ENCODE measurements at places on chromosomes 2 and 18. TPM values are rescaled to one million over a fixed set of nuclear protein-coding genes. Genes with fewer than 3 reads are reported as not detected.

The CYS1 gene
- 0.70 TPM for total RNA-seq

DNA sequence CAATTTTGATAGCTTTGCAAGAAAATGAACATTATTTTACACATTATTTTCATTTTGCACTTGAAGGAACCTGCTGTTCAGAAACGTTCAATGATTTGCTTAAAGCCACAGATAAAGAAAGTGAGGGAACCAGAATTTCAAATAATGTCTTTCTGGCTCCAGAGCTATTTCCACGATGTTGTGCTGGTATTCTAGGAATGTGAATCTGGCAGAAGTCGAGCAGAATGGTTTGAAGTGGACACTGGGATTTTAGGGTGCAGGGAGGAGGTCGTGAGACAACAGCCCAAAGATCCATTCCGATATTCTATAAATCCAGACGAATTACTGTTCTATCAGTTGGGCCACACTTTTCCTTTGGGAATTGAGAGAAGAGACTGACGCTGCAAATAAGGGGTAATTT is 2.2 kb downstream of the CCDC102B start:
- H3K27ac ChIP-seq = no peak overlapping the region
- peaks cover 2% of the 10 kb centered on the region for H3K27me3 ChIP-seq
- H3K4me3 ChIP-seq = no peak overlapping the region
- H3K36me3 ChIP-seq = no peaks in the 10 kb centered on the region
- DNase-seq = no peak

The NAT8 gene
- total RNA-seq = not detected

DNA sequence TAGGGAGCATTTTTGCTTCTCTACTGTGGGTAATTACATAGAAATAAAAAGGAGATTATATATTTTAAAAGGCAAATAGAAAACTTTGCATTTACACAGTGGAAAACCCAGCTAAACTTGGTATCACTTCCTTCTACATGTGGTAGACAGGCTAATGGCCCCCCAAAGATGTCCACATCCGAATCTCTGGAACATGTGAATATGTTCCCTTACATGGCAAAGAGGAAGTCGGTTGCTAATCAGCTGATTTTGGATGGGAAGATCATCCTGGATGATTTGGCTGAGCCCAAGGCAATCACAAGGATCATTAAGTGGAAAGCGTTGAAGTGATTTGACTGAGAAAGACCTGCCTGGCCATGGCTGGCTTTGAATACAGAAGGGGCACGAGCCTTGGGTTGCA is 26.2 kb downstream of the CREG2 start:
- DNase-seq = no peak
- peaks cover 32% of the 10 kb centered on the region for H3K4me1 ChIP-seq
- H3K27me3 ChIP-seq = peaks cover 7% of the 10 kb centered on the region
- no peak overlapping the region for H3K4me3 ChIP-seq
- H3K36me3 ChIP-seq = no peaks in the 10 kb centered on the region

The RSAD2 gene
- 2.4 TPM for total RNA-seq

All from activated T-helper 1 cell treated with anti-CD3 and anti-CD28 coated beads, Interleukin-12 subunit alpha, Interleukin-12 subunit beta, Interleukin-2, Interleukin-4 antibody, amounts not matched to agents 30 ng/mL and 10 ng/mL and 1 ng/mL, durations not matched to agents 14 hours and 24 hours and 36 hours (primary cell).